Pancreas (tissue), 10 donors: ENCODE measurements at places on chromosomes 4 and X. TPM values are rescaled to one million over a fixed set of nuclear protein-coding genes. Genes with fewer than 3 reads are reported as not detected.

- no peak for DNase-seq
These were observed 70.8 kb downstream of the LUZP4 start for GRCh38 chrX:115360220-115360781.

- no peak for DNase-seq
These were observed 236.0 kb downstream of the GPC3 start for GRCh38 chrX:133749370-133749769.

- DNase-seq, result no peak
These were observed 790.0 kb downstream of the PCDH18 start for GRCh38 chr4:136742333-136742732.

HTR2C gene
- not detected for total RNA-seq
